Stimulated activated CD8-positive, alpha-beta memory T cell treated with anti-CD3 and anti-CD28 coated beads, Interleukin-2, amount 100 ng/mL, for 48 hours (primary cell): ENCODE measurements at places on chromosomes 16 and 17.
A peak's percentile ranks its signal among the peaks of the same experiment; 100 is the strongest.

DNA sequence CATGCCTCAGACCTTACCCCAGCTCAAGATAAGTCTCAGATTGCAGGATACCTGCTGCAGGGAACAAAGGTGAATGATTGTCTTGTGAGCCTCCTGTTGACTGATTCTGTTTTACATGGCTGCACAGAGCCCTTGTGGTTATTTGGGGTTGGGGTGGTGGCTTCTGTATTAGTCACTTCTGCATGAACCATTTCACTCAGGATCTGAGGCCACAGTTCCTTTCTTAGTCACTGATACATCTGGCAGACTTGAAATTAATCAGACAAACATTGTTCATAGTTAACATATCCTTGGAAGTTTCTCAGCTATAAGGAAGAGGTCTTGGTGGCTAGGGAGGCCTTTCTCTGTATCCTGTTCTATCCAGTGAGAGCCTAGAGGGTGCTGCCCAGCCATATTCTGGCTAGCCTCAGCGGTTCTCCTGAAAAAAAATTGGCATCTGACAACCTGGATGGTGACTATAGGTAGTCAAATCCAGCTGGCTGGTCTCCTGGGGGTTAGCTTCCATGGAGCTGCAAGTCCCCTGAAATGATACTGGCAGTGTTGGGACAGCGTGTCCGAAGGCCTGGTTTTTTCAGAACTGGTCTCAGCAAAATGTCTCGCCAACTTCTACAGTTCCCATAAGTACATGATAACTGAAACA lies 8.4 kb upstream of the PLK1 start:
- DNase-seq: peak; percentile 40

DNA sequence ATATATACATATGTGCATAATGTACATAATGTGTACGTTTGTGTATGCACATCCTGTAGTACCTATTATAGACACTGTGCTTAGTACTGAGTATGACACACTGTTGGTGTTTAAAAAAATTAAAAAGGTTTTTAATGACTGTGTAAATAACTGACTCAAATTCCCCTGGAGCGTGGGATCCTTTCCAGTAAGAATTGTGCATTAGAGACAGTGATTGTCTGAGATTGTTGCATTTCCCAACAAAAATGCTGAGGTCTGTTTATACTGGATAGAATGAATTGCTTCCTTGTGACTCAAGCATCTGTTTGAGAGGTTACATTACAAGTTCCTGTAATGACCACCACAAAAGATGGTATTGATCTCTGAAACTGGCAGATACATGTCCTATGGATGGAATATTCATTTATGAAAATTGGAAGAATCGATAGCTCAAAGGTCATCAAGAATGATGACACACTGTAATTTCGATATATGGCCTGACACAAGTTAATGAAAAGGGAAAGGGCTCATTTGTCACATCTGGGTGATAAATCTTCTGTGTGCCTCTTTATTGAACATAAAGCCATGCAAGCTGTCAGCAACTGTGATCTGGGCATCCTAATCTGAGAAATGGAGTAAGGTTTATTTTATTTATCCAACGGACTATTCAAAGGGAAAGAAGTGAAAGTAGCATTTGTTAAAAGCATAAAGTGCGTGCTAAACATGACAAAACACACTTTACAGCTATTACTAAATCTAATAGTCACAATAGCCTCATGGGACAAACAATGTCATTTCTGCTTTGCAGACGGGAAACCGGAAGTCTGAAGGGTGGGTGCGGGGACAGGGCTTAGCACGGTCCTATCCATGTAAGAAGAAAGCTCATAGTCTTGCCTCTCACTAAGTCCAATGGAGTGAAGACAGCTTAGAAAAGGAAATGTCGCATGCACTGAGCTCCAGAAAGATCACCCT lies 228.8 kb downstream of the CDH11 start:
- DNase-seq: no peak

- no peak for DNase-seq
Observed at GRCh38 chr16:12239226-12239625, 262.7 kb downstream of the SNX29 start.

- peak; percentile 40 for DNase-seq
Observed at GRCh38 chr17:63516910-63517824, 6.0 kb upstream of the KCNH6 start.

GRCh38 chr16:85105475-85105874 lies 6.8 kb downstream of the CIBAR2 start:
- no peak for DNase-seq

GRCh38 chr16:27284865-27285675 lies 16.5 kb upstream of the NSMCE1 start:
- DNase-seq: no peak

DNA sequence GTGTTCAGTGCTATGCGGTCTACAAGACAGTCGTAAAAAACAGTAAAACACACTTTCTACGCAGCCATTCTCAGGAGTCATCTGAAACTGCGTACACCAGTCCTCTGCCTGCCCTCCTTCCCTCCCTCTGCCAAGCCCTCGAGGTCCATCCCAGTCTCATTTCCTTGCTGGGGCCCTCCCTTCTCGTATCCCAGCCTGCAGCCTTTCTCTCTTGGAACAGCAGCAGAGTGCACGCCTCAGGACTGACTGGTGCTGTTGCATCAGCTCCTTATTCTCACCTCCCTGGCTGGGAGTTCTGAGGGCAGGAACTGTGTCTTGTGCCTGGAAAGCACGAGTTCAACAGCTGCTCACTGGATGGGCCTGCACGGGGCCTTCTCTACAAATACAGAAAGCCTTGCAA lies 12.5 kb downstream of the FAHD1 start:
- no peak for DNase-seq

GRCh38 chr17:13134076-13134475 lies 116.2 kb upstream of the ELAC2 start:
- no peak for DNase-seq

DNA sequence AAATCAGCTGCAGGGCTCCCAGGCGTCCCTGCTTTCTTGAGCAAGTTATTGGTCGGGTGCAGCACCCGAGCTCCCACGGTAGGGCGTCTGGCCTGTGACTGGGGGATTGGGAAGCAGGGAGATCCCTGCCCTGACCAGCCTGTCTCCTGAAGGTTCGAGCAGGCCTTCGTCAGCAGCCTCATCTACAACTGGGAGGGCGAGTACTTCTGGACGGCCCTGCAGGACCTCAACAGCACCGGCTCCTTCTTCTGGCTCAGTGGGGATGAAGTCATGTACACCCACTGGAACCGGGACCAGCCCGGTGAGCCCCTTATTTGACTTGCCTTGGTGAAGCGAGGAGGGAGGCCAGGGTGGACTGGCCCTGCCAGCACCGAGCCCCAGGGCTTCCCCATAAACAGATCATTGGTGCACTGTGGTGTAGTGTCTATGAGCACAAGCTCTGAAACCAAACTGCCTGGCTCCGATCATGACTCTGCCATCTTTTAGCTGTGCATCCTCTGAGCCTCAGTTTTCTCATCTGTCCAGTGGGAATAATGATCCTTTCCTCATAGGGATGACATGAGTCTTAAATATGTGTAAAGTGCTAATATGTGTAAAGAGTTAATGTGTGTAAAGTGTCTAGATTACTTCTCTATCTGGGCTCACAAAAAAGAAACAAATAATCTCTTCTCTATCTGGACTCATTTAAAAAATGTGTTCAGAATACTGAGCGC lies 48.9 kb downstream of the MRC2 start:
- DNase-seq: no peak

DNA sequence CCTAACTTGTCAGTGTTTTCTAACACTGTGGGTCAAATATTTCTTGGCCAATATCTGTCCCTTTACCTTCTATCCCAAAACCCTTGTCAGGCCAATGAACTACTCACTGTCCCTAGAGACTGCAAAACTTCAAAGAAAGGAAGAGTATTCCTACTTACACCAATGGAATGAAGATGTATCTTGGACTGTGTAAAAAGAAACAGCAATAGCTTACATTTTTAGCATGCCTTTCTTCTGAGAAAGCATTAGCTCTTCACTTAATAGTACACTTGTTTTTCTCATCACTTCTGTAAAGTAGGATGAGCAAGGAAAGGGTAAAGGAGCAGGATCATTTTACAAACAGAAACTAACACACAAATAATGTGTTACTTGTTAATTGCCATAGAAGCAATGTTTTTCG lies 73.9 kb downstream of the STH start:
- no peak for DNase-seq

- no peak for DNase-seq
Observed at GRCh38 chr17:59409336-59410048, 78.0 kb downstream of the YPEL2 start.

DNA sequence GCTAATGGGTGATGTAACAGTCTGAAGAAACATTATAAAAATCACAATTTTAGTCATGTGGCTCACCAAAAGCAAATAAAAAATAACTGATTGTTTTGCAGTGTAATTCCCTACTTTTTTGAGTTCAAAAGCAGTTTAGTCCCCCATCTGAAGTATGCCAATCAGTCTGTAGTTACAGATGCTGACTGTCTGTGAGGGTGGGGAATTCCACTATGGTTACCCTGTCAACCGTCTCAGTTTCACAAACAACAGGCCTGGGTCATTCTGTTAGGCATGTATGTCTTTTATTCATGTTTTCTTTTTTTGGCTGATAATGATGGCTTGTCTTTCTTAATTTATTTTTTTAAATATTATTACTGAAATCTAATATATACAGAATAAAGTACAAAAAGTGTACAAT lies 69.3 kb downstream of the STXBP4 start:
- no peak for DNase-seq
